ENCODE measurements at places on chromosomes 6 and 20.

GRCh38 chr20:33110147-33110825 lies 30.8 kb downstream of the BPIFB4 start:
- DNase-seq = no peak
- no peak overlapping the region for H3K4me3 ChIP-seq
- no peaks in the 10 kb centered on the region for H3K4me1 ChIP-seq
- H3K27ac ChIP-seq = no peak overlapping the region

- peak; percentile 31 for DNase-seq
- H3K27me3 ChIP-seq = no peaks in the 10 kb centered on the region
- H3K4me3 ChIP-seq = peak overlapping the region; percentile 77
- H3K4me1 ChIP-seq = no peaks in the 10 kb centered on the region
- H3K27ac ChIP-seq = peak overlapping the region; percentile 85
These were observed 750 bp downstream of the MAP7 start for GRCh38 chr6:136549300-136550044.

DNA sequence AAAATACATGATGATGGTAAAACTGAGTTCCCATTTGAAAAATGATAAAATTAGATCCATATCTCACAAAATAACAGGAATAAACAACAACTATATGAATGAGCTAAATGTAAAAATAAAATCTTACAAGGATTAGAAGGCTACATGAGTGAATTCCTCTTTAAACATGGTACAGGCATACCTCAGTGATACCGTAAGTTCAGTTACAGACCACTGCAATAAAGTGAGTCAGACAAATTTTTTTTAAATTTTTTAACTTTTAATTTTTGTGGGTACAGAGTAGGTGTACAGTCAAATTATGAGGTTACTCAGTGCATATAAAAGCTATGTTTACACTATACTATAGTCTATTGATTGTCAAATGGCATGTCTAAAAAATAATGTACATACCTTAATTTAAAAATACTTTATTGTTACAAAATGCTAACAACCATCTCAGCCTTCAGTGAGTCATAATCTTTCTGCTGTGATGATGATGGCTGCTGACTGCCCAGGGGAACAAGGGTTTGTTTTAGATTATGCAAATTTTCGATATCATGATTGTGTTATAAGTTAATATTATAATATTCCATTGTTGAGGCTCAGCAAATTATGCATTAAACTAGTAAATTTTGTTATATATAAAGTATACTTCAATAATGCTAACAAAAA lies 222.8 kb upstream of the RUNX2 start:
- H3K27me3 ChIP-seq = no peaks in the 10 kb centered on the region
- H3K4me3 ChIP-seq = no peak overlapping the region
- no peak for DNase-seq
- H3K36me3 ChIP-seq = no peaks in the 10 kb centered on the region
- H3K4me1 ChIP-seq = no peaks in the 10 kb centered on the region
- no peak overlapping the region for H3K27ac ChIP-seq

GRCh38 chr6:13290335-13290734 lies 38.0 kb downstream of the TBC1D7 start:
- no peak for DNase-seq
- no peaks in the 10 kb centered on the region for H3K27me3 ChIP-seq
- H3K4me1 ChIP-seq = no peaks in the 10 kb centered on the region
- no peak overlapping the region for H3K27ac ChIP-seq

- H3K4me3 ChIP-seq = no peak overlapping the region
- H3K36me3 ChIP-seq = no peaks in the 10 kb centered on the region
- no peak overlapping the region for H3K27ac ChIP-seq
- no peaks in the 10 kb centered on the region for H3K27me3 ChIP-seq
- peaks cover 14% of the 10 kb centered on the region for H3K4me1 ChIP-seq
These were observed 2.9 kb upstream of the SOD2 start for GRCh38 chr6:159695984-159696383.

- H3K27me3 ChIP-seq = no peaks in the 10 kb centered on the region
- H3K27ac ChIP-seq = no peak overlapping the region
- no peaks in the 10 kb centered on the region for H3K4me1 ChIP-seq
- H3K36me3 ChIP-seq = peaks cover 4% of the 10 kb centered on the region
These were observed 42.6 kb downstream of the UQCC2 start for GRCh38 chr6:33668914-33669313.

DNA sequence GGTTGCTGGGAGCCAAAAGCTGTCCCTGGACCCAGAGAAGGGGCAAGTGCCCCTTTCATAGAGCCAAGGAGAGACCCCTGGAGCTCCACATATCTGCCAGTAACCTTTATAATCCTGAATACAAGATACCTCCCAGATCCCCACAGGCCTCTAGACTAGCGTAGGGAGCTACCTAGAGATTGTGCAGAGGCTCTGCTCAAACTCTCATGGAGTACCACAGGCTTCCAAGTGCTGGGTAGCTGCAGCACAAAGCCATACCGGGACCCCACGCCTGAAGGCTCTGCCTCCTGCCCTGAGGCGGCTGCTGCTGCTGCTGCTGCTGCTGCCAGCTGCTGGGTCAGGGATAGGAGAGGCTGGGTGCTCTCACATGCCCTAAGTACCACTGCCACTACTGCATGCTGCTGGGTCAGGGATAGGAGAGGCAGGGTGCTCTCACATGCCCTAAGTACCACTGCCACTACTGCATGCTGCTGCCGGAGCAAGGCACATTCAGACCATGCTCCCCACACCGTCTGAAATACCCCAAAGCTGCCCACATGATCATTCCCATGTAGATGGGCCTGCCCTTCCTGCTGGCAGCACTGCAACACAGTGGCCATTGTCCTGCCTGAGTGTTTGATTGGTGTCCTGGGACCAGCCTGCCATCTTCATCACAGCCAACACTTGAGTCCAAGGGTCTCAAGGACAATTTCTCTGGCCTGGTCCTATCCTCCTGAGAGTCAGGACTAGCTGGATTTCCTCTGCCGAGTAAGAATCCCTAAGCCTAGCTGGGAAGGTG lies 1434.3 kb upstream of the ADGRB3 start:
- no peaks in the 10 kb centered on the region for H3K27me3 ChIP-seq
- no peaks in the 10 kb centered on the region for H3K36me3 ChIP-seq
- no peak for DNase-seq

GRCh38 chr6:23620911-23621401 lies 505.1 kb upstream of the NRSN1 start:
- no peaks in the 10 kb centered on the region for H3K4me1 ChIP-seq
- no peaks in the 10 kb centered on the region for H3K27me3 ChIP-seq
- no peak overlapping the region for H3K27ac ChIP-seq
- DNase-seq = no peak

DNA sequence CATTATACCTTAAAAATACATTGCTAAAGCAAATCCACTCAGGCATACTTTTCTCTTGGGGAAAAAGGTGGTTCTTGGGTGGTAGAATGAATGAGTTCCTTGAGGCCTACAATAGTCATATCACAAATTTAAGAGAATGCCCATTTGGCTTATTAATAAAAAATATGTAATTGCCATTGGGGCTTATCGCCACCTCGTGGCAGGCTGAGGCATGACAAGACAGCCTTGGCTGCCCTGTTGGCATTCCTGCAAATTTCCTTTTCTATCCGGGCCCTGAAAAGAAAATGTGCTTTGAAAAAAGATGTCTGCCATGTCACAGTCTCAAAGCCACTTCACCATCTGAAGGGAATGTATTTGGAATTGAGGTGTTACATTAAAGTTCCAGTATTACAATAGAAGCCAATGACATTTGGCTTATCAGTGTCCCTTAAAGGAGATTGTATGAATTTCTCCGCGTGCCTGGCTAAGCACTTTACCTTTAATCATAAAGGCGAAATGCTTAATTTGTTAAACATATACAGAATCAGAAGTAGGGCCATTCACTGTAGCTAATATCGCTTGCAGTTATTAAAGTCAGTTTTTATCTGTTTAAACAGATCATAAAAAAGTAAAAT lies 188.3 kb upstream of the ZFP64 start:
- H3K4me1 ChIP-seq = no peaks in the 10 kb centered on the region
- no peak overlapping the region for H3K4me3 ChIP-seq
- no peak overlapping the region for H3K27ac ChIP-seq
- DNase-seq = no peak

- peaks cover 5% of the 10 kb centered on the region for H3K4me1 ChIP-seq
- no peak overlapping the region for H3K4me3 ChIP-seq
- DNase-seq = no peak
- H3K27ac ChIP-seq = no peak overlapping the region
These were observed 8.2 kb upstream of the ADAM33 start for GRCh38 chr20:3689978-3690377.

GRCh38 chr6:21772477-21772876 lies 178.9 kb downstream of the SOX4 start:
- no peaks in the 10 kb centered on the region for H3K27me3 ChIP-seq
- H3K4me3 ChIP-seq = no peak overlapping the region

DNA sequence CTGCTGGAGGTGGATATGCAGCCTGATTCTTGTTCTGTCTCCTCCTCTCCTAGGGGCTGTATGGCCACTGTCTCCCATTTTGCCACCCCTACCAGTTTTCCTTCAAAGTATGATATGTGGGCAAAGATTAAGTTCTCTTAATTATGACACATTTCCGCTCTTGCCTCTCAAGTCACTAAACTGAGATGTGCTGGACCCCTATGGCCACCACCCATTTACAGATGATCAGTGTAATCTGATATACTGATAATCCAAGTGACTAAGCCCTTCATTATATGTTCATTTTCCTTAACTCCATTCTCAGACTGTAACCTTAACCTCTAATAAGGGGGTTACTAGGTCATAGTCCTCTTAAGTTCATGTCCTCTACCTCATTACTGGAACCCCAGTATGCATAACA lies 711 bp upstream of the C20orf141 start:
- H3K27me3 ChIP-seq = no peaks in the 10 kb centered on the region
- no peaks in the 10 kb centered on the region for H3K4me1 ChIP-seq
- no peak for DNase-seq
- H3K36me3 ChIP-seq = no peaks in the 10 kb centered on the region
- no peak overlapping the region for H3K4me3 ChIP-seq

Measured in prostate gland (tissue), 2 donors.